Glomerular endothelial cell (primary cell): ENCODE measurements at places on chromosomes 4 and X. TPM values are rescaled to one million over a fixed set of nuclear protein-coding genes. Genes with fewer than 3 reads are reported as not detected.

Gene ING2
- total RNA-seq, result 6.6 and 8.0 TPM in 2 replicates

Gene CT45A5
- not detected in 2 replicates for total RNA-seq

Gene HSFX4
- not detected in 2 replicates for total RNA-seq

Gene ASB9
- total RNA-seq, result 10.6 and 17.0 TPM in 2 replicates

Gene AKAP4
- total RNA-seq, result not detected in 2 replicates

GRCh38 chr4:70892086-70892769 is 9.9 kb upstream of the MOB1B start:
- no peak for DNase-seq

DNA sequence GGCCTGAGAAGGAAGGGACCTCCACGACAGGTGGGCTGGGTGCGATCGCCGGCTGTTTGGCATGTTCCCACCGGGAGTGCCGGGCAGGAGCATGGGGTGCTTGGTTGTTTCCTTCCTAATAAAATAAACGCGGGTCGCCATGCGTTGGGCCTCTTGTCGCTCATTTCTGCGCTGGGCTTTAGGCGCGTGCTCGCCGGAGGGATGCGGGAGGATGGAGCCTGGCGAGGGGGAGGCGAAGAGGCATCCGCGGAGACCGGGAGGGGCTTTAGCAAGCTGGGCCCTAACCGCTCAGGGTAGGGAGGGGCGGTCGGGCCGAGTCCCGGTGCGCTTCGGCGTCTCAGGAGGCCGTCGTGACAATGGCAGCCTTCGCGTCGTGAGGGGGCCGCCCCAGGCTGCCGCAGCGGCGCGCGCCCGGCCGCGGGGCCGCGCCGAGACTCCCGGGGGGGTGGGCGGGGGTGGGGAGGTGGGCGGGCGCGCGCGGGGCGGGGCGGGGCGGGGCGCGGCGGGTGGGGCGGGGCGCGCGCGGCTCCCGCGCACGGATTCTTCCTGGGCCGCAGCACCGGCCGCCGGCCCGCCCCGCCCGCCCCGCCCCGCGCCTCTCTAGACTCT is 476 bp upstream of the GDI1 start:
- no peak for DNase-seq

DNA sequence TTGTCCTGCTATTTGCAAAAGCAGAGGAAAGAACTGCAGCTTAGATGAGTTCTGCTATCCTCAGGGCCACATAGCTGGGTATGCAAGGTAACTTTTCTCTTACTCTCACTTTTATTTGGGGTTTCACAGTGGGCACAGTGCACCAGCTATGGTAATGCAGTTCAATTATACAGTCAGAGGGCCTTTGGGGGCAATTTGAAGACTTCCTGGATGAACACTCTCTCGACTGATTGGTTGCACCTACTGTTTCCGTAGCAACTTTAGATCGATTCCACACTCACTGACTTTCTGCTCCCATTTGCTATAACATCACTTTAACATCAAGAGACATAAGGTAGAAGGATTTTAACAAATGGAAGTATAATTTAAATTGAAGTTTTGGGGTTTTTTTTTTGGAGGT is 128.6 kb downstream of the SLC39A8 start:
- no peak for DNase-seq

GRCh38 chr4:87073199-87074120 is 138.6 kb downstream of the AFF1 start:
- DNase-seq, result no peak

GRCh38 chr4:8507624-8508023 is 67.0 kb downstream of the TRMT44 start:
- DNase-seq, result no peak

DNA sequence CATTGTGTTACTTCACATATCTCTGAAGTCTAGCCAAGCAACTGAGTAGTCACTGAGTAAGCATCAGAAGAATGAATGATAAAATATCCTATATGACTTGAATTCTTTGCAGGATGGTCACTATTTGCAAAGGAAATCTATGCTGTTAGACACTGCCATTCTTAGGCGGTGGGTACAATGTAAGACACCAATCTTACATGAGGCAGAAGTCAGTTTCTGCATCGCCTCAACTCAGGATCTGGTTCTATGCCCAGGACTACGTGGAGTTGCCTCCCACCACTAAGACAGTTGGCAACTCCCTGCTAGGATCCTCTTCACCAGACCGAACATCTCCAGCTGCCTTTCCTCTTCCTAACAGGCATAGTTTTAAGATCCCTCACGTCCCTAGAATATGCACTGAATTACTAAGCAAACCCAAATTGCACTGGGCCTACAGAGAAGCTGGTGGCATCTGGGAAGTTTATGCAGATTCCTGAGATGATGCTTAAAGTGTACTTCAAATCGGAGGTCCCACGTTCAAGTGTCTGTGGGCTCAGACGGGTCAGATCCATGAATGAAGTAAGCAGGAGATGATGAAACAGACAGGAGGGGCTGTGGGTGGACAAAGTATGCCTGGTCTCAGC is 45.6 kb downstream of the SEL1L3 start:
- DNase-seq, result no peak
